ENCODE measurements at places on chromosomes 7 and 10. TPM values are rescaled to one million over a fixed set of nuclear protein-coding genes. Genes with fewer than 3 reads are reported as not detected.
A peak's percentile ranks its signal among the peaks of the same experiment; 100 is the strongest.

Gene BTBD16
- 0.51 TPM for total RNA-seq

Gene NUTM2E
- not detected for total RNA-seq

Gene MRPS17
- total RNA-seq, result 11.5 TPM

Gene VWDE
- 0.12 TPM for total RNA-seq

Gene DPYSL4
- total RNA-seq, result 1.7 TPM

Gene MARCHF5
- total RNA-seq, result 7.6 TPM

Gene PLA2G12B
- total RNA-seq, result not detected

Gene GNG11
- 43.6 TPM for total RNA-seq

Gene MSS51
- total RNA-seq, result 0.80 TPM

Gene NPC1L1
- 0.23 TPM for total RNA-seq

Gene CALHM1
- total RNA-seq, result not detected

Gene CFTR
- total RNA-seq, result 0.29 TPM

DNA sequence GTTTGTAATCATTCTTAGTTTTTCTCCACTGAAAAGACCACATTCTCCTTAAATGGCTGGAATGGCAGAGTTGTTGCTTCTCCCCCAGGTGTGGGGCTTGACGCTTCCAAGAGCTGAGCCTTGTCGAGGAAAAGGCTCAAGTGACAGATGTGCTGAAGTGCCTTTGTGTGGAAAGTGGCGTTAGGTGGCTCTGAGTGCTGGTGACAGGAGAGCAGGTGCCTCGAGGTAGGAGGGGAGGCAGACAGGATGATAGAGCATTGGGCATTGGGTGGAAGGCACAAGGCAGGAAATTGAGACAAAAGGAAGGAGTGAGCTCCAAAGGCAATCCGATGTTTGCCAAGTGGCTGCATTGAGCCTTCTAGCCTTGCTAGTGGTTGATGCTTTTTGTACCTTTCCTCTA, 6.7 kb downstream of the KIAA1217 start:
- DNase-seq, result no peak

GRCh38 chr7:141242568-141242967, 168.7 kb downstream of the TMEM178B start:
- DNase-seq, result no peak

GRCh38 chr10:48905311-48905710, 34.3 kb downstream of the LRRC18 start:
- no peak for DNase-seq

GRCh38 chr10:125083576-125083920, 76.8 kb downstream of the CTBP2 start:
- DNase-seq, result peak; percentile 90

DNA sequence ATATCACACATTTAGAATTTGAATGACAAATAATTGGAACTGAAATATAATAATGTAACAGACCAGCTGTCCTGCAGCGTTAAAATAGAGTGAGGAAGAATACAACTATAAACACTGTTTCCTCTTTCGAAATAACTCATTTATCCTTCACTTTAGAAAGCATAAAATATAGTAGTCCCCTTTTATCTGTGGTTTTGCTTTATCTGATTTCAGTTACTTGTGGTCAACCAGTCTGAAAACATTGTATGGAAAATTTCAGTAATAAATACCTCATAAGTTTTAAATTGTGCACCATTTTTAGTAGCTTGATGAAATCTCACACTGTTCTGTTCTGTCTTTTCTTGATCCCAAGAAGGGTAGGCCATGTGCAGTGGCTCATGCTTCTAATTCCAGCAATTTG, 31.7 kb downstream of the POLR1F start:
- no peak for DNase-seq

DNA sequence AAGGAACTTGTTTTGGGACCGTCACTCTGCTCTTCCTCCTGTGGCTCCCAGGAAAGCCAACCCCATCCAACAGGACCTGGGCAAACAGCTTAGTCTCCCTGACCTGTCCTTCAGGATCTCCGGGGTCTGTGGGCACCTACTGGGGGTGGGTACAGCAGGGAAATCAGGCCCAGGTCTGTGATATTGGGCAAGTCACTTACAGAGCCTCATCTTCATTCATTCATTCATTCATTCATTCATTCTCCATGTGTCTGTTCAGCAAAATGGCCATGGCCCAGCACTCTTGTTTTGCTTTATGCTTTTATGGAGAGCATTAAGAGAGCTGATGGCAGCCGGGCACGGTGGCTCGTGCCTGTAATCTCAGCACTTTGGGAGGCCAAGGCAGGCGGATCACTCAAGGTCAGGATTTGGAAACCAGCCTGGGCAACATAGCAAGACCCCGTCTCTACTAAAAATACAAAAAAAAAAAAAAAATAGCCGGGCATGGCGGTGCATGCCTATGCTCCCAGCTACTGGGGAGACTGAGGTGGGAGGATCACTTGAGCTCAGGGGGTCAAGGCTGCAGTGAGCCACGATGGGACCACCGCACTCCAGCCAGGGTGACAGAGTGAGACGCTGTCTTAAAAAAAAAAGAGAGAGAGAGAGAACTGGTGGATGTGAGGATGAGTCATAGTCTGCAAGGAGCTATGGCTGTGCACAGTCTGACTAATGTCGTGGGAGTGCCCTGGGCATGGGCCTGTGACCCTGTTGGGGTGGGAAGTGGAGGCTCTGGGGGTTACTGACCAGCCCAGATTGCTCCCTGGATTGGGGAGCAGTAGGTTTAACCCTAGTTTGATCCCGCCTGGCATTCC, 54.3 kb downstream of the CLIP2 start:
- DNase-seq, result peak; percentile 50

DNA sequence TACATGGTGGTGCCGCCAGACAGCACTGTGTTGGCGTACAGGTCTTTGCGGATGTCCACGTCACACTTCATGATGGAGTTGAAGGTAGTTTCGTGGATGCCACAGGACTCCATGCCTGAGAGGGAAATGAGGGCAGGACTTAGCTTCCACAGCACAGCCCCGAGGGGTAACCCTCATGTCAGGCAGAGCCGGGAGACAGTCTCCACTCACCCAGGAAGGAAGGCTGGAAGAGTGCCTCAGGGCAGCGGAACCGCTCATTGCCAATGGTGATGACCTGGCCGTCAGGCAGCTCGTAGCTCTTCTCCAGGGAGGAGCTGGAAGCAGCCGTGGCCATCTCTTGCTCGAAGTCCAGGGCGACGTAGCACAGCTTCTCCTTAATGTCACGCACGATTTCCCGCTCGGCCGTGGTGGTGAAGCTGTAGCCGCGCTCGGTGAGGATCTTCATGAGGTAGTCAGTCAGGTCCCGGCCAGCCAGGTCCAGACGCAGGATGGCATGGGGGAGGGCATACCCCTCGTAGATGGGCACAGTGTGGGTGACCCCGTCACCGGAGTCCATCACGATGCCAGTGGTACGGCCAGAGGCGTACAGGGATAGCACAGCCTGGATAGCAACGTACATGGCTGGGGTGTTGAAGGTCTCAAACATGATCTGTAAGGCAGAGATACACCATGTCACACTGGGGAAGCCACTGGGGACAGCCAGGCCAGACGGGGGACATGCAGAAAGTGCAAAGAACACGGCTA, 104.6 kb upstream of the TNRC18 start:
- DNase-seq, result no peak

- DNase-seq, result no peak
These were observed 5.9 kb downstream of the FGFR2 start for GRCh38 chr10:121592155-121592890.

GRCh38 chr7:67453580-67454380, 457.1 kb downstream of the TYW1 start:
- DNase-seq, result no peak

- no peak for DNase-seq
These were observed 359.5 kb upstream of the ANKRD30A start for GRCh38 chr10:36765782-36766414.

DNA sequence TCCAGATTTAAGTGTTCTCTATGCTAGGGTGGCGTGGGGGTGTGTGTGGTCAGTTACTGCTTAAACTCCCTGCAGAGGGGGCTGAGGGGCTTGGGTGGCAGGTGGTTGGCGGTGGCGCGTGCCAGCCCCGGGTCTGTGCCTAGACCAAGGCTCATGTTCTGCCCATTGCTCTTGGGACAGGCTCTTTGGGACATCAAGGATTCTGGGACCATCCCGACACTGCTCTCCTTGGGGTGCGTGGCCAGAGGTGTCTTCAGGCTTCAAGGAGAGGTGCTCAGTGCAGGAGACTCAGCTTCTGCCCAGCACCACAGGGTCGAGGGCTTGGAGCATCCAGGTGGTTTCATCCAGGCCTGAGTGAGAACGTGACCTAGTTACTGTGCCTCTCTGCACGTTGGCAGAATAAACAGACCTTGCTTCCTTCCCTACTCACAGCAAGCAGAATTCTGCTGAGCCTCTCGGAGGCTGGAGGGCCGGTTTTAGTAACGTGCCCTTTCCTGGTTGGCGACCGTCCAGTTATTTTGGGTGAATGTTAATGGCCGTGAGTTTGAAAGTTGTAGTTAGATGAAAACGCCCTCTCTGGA, 39.9 kb downstream of the CAMK1D start:
- DNase-seq, result no peak

GRCh38 chr7:144632724-144633123, 203.1 kb downstream of the TPK1 start:
- DNase-seq, result no peak

- no peak for DNase-seq
These were observed 190.9 kb downstream of the RNLS start for GRCh38 chr10:88392222-88392621.

- DNase-seq, result no peak
These were observed 3.1 kb upstream of the ETV1 start for GRCh38 chr7:13992596-13992964.

GRCh38 chr7:102985176-102985783, 72.5 kb downstream of the LRRC17 start:
- DNase-seq, result no peak

DNA sequence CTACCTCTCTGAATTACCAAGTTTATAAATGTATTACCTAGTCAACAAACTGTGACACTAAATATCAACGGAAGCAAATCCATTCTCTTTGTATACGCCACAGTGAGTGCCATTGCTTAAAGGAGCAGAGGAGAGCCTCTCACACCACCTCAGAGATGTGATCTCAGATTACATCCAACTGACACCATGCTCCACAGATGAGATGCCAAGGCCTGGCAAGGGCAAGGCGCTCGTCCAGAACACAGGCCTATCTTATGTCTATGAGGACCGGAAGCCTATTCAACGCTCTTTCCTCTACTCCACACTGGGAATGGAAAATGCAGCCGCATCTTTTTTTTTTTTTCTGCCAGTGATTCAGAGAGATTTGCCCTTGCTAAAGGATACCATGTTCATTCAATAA, 11.4 kb downstream of the PDIA4 start:
- DNase-seq, result no peak

DNA sequence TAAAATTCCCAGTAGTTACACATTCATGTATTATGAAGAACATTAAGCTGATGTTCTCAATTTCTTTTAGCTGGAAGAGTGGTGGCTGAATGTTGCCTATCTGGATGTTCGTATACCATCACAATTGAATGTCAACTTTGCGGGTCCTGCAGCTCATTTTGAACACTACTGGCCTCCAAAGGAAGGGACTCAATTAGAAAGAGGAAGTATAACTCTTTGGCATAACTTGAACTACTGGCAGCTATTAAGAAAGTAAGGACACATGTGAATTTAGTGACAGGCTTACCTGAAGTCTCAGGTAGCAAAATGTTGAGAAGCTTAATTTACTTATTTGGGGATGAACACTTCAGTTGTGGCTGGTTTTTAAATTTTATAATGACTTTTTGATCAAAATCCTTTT, 15.9 kb downstream of the CROT start:
- DNase-seq, result no peak

- DNase-seq, result no peak
These were observed 90.7 kb downstream of the PRKAG2 start for GRCh38 chr7:151786241-151786640.

GRCh38 chr10:14656052-14656730, 118.5 kb downstream of the FAM107B start:
- no peak for DNase-seq

DNA sequence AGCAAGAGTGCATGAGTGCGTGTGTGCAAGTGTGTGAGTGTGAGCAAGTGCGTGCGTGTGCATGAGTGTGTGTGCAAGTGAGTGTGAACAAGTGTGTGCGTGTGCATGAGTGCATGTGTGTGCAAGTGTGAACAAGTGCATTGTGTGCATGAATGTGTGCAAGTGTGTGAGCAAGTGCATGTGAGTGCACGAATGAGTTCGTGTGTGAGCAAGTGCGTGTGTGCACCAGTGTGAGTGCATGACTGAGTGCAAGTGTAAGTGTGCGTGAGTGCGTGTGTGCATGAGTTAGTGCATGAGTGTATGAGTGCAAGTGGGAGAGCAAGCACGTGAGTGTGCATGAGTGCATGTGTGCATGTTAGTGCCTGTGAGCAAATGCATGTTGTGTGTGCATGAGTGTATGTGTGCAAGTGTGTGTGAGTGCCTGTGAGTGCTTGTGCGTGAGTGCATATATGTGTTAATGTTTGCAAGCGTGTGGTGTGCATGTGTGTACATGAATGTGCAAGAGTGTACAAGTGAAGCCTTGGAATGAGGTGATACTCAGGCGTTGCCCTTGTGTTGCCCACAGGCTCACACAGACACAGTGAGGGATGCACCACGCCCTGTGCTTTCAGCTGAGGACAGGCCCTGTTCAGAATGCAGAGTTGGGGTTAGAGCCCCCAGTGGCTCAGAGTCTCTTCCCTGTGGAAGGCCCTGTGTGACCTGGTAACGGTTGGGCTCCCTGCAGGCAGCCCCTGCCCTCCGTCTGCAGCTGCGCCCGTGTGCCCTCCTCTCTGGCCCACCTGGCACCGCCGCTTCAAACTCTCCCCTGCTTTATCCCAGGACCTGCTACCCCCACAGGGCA, 97.1 kb downstream of the NKX6-2 start:
- DNase-seq, result no peak

DNA sequence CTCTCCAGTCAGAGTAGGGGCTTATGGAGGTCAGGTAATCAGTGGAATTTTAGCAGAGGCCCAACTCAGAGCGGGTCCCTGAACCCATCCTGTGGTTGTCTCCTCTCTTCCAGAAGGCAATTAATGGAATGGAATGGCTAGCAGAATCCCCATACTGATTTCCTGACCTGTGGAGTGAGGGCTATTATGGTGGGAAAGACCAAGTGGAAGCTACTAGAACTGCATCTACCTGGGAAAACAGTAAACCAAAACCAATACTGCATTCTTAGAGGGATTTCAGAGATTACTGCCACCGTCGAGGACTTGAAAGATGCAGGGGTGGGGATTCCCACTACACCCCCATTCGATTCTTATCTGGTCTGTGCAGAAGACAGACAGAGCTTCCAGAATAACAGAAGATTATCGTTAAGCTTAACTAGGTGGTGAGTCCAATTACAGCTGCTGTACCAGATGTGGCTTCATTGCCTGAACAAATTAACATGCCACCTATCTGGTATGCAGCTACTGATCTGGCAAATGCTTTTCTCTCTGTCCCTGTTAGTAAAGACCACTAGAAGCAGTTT, 73.2 kb downstream of the LMBR1 start:
- DNase-seq, result no peak

- no peak for DNase-seq
These were observed 83.6 kb downstream of the LRRN3 start for GRCh38 chr7:111174510-111174909.

- DNase-seq, result no peak
These were observed 42.7 kb upstream of the PLXNA4 start for GRCh38 chr7:132618956-132619305.

GRCh38 chr7:132239422-132239994, 336.8 kb downstream of the PLXNA4 start:
- DNase-seq, result no peak
